NCI-H1105 treated with DMSO at 0.1 percent for 48 hours (cell line): ENCODE measurements at places on chromosomes 3 and 15.

DNA sequence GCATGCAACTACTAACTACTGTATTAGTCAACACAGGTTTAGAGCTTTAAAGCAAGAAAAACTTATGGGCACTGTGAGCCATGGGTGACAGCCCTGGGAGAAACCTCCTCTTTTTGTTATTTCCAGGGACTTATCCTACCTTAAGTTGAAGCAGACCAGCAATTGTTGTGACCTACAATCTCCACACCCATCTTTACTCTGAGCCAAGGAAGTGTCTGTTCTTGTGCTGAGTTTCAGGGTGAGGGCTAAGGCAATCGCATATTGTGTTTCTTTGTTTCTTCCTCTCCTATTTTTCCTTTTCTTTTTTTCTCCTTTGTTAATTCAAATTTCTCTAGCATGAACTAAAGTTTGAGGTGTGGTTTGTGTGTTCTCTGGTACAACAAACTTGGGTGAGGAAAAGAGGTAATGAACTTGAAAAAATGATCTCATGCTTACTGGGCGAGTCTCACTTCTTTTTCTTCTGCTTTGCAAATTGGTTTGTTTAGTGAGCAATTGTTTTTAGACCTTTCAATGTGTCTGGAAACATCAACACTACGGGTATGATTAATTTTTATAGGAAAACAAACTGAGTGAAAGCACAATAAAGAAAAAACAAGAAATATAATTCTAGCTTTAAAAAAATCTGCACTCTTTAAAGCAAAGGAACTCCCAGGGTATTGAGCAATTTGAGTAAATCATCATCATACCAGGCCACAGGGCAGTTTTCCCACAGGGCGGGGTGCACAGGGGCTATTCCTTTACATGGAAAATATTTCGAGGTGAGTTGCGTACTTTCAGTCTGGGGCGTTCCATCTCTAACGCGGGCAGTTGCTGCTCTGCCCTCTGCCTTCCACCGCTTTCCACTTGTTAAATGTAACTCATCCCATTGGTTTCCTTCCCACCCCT is 2.7 kb downstream of the UPK1B start:
- DNase-seq: no peak

- DNase-seq: no peak
These were observed 88.1 kb downstream of the ZIC1 start for GRCh38 chr3:147497286-147497685.

DNA sequence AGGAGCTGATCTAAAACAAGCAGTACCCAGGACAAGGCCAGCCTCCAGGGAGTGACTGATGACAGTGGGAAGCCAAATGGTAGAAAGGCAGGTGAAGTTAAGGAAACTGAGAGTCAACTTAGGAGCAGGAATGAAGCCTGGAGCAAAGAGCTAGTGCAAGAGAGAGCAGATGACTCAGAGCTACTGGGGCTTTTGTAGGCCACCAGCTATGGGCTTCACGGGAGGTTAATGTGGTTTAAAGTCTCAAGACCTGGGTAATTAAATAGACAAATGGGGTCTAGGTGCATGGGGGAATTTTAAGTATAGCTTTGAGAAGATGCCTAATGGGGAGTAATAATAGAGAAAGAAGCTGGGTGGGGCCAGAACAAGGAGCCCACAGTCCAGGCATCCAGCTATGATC is 3.1 kb downstream of the CD86 start:
- no peak for DNase-seq

DNA sequence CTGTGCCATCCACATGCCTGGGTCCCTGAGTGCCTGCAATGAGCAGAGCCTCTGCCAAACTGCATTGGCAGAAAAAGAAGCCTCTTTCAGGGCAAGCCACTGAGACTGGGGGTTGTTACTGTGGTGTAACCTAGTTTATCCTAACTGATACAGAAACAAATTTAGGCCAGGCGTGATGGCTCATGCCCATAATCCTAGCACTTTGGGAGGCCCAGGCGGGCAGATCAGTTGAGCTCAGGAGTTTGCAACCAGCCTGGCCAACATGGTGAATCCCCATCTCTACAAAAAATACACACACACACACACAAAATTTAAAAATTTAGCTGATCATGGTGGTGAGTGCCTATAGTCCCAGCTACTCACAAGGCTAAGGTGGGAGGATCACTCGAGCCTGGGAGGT is 221.6 kb downstream of the TBC1D2B start:
- no peak for DNase-seq

DNA sequence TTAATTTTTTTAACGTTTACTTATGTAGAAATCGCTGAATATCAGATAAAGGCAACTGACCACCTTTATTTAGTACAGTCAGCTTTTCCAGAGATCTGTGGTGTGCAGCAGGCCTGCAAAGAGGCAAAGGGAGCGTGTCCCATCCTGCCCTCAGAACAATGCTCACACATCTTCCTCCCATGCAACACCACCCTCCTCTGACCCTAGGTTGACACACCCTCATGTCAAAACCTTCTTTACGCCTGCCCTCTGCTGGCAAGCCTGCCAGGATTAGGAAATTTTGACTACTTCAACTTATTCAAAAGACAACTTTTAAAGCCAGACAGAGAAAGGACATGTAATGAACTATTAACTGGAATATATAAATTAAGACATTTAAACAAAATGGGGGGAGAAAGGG is 513.7 kb downstream of the FOXP1 start:
- DNase-seq: peak; percentile 67

GRCh38 chr3:185225523-185225922 is 28.3 kb downstream of the EHHADH start:
- DNase-seq: no peak

DNA sequence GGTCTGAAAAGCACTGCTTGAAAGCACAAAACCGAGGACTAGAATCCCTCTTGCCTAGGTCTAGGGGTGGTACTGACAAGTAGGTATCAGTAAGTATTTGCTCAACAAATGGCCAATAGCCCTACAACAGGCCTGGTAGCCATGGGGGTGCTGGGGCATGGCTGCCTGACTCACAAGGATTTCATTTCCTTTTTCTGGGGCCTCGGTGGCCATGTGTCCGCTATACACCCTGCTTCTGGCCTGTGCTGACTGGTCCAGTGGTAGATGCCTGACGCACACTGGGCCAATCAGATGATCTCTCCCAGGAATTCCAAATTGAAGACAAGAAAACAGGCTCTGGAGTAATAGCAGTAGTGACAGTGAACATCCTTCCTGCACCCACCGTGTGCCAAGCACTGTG is 29.4 kb downstream of the MELTF start:
- DNase-seq: no peak

DNA sequence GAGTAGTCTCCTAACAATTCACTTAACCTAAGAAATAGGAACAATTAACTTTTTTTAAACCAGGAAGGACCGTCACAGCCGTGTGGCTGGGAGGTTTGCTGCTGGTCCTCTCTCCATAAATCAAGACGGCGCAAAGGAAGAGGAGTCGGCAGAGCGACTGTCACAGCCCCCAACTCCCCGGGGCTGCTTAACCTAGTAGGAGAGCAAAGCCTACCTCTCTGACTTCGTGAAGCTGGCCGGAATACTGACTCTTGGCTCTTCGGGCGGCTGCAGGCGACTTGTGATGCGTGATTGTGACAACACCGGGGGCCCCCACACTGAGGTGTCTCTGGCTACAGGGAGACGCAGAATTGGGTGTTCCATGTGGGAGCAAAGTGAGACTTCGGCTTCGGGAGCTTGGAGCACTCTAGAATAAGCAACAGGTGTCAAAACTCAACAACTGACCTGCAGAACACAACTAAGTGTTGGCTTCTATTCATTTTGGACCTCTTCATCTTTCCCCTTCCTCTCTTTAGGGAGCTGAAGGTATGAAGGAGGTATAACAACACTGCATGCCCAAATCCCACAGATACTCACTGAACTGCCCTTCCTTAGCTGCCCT is 151.1 kb downstream of the OSBPL10 start:
- DNase-seq: no peak

DNA sequence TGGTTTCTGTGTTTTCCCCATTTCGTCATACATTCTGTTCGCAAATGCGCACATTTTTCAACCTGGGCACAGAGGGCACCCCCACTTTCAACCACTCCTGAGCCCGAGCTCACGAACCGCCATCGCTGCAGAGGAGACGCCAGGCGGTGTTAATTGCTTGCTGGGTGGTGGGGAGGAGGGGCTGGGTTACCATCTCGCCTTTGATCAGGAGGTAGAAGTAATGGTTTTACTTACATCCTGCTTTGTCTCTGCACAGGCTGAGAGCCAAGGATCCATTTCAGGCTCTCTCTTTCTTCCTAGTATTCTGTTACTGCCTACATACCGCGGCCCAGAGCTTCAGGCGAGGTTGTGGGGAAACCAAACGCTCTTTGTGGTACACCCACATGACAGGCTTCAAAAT is 177.3 kb upstream of the WNT5A start:
- DNase-seq: no peak

- no peak for DNase-seq
These were observed 2.9 kb upstream of the CFAP92 start for GRCh38 chr3:128996726-128997125.

- DNase-seq: no peak
These were observed 837 bp downstream of the CACNA2D3 start for GRCh38 chr3:54123003-54123775.

DNA sequence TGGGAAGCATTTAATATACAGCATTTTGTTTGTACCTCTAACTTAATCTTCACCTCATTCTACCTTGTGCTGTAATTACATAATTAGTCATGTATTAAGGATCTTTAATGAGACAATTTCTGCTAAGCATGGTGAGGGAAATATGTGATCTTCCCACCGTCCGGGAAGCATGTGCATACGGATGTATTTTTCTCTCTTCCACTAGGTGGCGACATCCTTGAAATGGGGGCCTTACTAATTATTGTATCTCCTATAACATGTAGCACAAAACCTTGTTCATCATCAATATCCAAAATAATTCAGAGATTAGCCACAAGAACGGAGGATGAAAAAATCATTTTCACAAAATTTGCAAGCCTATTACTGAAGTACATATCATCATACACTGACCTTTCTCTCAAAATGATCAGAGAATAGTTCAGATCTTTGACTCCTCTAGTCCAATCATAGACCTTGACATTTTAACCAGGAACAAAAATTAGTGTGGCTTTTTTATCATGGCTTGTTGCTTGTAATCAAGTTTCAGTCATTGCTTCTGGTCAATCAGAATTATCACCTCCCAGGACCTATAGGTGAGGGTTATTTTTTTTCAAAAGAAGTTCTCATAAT is 148.9 kb upstream of the GBE1 start:
- DNase-seq: peak; percentile 37

GRCh38 chr3:140023616-140024530 is 88.9 kb downstream of the CLSTN2 start:
- peak; percentile 81 for DNase-seq

- no peak for DNase-seq
These were observed 15.8 kb upstream of the RFTN1 start for GRCh38 chr3:16529264-16529663.

GRCh38 chr3:45567730-45568172 is 26.8 kb upstream of the LIMD1 start:
- DNase-seq: no peak

DNA sequence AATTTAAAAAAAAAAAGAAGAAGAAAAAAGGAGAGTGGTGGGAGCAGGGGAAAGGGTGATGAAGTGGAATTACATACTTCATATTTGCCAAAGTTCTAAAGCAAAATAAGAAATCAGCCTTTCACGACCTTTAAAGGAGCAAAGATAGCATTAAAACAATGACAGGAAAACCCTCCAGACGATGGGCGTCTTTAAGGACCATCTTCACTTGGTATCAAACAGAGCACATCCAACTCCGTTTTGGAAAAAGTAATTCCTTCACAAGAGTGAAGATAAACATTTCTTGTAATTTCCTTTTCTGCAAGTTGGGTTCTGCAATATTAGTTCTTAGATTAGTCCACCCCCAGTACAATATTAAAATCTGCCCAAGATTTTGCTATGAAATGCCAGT is 32.8 kb downstream of the FRMD4B start:
- no peak for DNase-seq

DNA sequence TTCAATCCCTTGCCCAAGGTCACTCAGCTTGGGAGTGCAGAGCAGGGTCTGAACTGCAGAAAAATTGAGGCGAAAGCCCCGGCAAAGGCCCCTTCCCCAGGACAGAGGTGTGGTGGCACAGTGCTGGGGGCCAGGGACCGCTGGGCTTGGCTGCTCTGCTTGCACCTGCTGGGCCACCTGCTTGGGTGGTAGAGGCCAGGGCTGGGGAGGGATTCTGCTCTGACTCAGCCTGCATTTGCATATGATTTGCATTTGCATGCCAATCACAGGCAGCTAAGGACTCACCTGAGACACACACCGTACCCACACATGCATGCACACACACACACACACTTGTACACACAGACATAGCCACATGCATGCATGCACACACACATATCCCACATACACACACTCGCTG is 9.9 kb downstream of the GRM2 start:
- no peak for DNase-seq

DNA sequence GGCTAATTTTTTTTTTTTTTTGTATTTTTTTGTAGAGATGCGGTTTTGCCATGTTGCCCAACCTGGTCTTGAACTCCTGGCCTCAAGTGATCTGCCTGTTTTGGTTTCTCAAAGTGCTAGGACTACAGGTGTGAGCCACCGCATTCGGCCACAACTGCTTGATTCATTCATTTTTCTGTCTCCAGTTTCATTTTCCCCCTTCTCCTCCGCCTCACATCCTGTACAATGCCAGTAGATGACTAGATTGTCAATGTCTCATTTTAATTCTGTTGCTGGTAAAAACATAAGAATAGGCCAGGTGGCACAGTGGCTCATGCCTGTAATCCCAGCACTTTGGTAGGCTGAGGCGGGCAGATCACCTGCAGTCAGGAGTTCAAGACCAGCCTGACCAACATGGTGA is 12.0 kb upstream of the ZNF592 start:
- no peak for DNase-seq

GRCh38 chr15:24943361-24943760 is 11.4 kb upstream of the SNRPN start:
- no peak for DNase-seq

DNA sequence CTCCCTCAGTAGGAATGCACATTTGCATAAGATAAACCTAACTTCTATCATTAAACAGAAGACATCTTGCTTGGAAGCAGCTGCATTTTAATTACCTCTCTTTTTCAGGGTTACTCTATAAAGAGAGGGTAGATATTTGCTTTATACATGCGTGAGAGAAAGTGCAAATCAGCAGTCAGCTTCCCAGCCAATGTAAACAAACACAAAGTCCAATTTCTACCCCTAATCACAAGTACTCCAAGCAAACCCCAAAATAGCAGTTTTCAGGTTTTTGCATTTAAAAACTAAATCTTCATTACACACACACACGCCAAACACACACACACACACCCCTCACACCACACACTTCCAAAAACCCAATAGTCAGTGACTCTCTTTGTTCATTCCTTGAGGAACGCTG is 303.9 kb upstream of the ALCAM start:
- DNase-seq: peak; percentile 68

GRCh38 chr15:42798802-42799201 is 61.9 kb upstream of the CDAN1 start:
- no peak for DNase-seq

- no peak for DNase-seq
These were observed 77.5 kb downstream of the THSD4 start for GRCh38 chr15:71192816-71193215.
